Pancreas (tissue), 10 donors: ENCODE measurements at places on chromosomes 3 and 15. TPM values are rescaled to one million over a fixed set of nuclear protein-coding genes. Genes with fewer than 3 reads are reported as not detected.
A peak's percentile ranks its signal among the peaks of the same experiment; 100 is the strongest.

The SLC28A2 gene
- not detected for total RNA-seq

The DNAH1 gene
- 5.0 TPM for total RNA-seq

The CACNA2D3 gene
- 0.75 TPM for total RNA-seq

The PSTPIP1 gene
- total RNA-seq, result 4.2 TPM

- DNase-seq, result no peak
Measured at GRCh38 chr15:98009169-98009568, 48.7 kb downstream of the ARRDC4 start.

The REC114 gene
- not detected for total RNA-seq

GRCh38 chr15:66842710-66843441 is 140.8 kb downstream of the SMAD6 start:
- DNase-seq, result peak; percentile 70

GRCh38 chr15:52258461-52258860 is 37.1 kb downstream of the MYO5C start:
- DNase-seq, result no peak

DNA sequence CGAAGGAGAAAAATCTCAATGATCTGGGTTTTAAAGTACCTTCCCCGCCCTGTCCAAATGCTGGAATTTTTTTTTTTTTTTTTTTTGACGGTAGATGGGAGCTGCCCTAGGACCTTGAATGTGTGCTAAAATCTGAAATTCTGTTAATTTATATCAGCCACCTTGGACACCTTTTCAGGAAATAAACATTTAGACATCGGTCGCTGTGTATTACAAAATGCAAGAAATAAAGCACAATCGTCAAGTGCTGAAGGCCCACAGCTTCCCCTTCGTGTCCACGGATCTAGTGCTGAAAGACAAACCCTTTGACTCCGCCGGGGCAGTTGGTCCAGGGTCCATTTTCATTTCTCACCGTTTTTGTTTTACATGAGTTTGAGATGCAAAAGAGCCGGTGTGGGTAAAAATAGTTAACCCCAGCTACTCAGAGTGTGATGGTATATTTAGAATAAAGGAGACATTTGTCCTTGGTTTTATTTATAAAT is 90.2 kb upstream of the CHD2 start:
- DNase-seq, result peak; percentile 58

DNA sequence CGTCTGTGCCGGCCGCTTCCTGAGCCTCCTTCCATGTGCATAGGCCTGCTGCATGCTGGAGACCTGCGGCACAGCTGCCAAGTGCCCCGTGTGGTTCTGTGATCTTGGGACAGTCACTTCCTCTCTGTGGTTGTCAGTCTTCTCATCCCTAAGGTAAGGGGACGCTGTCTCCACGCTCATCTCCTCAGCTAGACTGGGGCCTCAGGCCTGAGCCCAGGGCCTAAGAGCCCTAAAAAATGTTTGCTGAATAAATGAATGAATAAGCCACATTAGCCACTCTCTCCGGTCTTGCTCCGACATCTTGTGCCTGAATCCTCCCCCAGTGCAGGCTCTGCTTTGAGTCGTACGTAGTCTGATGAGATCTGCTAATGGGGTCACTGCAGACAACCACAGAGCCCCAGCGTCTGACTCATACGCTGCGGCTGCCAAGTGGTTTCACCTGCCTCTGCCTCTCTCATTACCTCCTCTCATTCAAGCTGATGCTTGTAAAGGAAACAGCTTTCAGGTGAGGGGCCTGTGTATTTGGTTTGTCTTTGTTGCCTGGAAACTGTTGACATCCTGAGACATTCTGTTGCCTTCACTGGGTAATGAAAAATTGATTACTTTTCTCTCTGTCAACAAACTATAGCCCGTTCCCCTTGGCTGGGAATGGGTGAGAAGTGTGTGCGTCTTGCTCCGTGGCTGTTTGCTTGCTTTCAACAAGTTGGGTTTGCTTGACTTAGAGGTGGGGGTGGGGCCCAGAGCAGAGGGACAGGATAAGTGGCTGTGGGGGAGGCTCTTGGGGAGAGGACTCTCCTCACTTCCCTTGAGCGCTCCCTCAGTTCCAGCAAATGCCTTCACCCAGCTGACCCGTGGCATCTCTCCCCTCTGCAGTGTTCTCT is 15.9 kb downstream of the RPLP1 start:
- DNase-seq, result no peak

- no peak for DNase-seq
Measured at GRCh38 chr3:32632533-32633265, 52.3 kb upstream of the CNOT10 start.

GRCh38 chr3:161025911-161026310 is 79.2 kb downstream of the B3GALNT1 start:
- no peak for DNase-seq

DNA sequence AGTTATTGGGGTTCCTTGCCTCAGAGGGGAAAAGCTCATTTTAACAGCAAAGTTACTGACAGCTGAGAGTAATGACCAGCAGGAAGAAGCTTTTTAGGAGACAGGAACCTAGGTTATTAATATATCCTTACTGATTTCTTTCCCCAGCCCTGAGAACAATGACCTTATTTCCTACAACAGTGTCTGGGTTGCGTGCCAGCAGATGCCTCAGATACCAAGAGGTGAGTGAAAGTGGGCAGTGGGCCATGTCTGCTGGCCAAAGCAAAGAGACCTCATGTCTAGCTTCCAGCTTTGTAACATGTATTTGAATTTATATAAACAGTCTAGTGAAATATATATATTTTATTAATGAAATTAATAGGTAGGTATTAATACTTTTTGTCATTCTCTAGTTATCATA is 5.0 kb downstream of the CCNDBP1 start:
- DNase-seq, result peak; percentile 35

- DNase-seq, result no peak
Measured at GRCh38 chr3:24945563-24945962, 450.9 kb upstream of the THRB start.

The GALNT15 gene
- 5.1 TPM for total RNA-seq

- DNase-seq, result no peak
Measured at GRCh38 chr15:66096688-66097058, 156.9 kb downstream of the MEGF11 start.

DNA sequence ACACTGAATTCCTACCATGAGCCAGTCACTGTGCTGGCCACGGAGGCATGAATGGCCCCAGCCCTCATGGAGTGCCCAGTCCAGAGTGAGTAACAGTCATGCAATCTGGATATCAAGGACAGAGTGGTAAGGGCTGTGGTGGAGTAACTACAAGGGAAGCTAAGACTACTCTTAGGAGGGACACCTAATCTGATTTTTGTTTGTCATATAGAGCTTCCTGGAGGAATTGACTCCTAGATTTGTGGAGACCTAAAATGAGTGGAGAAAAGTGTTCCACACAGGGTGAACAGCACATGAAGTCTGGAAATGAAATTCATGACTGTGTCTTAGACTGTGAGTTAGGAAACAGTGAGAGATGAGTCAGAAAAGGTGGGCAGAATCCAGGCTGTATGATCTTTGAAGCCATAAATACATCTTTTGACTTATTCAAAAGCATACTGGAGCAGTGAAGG is 219.9 kb downstream of the NFKBIZ start:
- no peak for DNase-seq

GRCh38 chr3:25902586-25902985 is 112.7 kb downstream of the OXSM start:
- DNase-seq, result no peak

- no peak for DNase-seq
Measured at GRCh38 chr3:157087780-157088600, 72.0 kb downstream of the CCNL1 start.

The CYP1A1 gene
- total RNA-seq, result not detected

- no peak for DNase-seq
Measured at GRCh38 chr3:16770021-16770420, 114.7 kb upstream of the PLCL2 start.
